ENCODE measurements at places on chromosomes 11 and 22.

DNA sequence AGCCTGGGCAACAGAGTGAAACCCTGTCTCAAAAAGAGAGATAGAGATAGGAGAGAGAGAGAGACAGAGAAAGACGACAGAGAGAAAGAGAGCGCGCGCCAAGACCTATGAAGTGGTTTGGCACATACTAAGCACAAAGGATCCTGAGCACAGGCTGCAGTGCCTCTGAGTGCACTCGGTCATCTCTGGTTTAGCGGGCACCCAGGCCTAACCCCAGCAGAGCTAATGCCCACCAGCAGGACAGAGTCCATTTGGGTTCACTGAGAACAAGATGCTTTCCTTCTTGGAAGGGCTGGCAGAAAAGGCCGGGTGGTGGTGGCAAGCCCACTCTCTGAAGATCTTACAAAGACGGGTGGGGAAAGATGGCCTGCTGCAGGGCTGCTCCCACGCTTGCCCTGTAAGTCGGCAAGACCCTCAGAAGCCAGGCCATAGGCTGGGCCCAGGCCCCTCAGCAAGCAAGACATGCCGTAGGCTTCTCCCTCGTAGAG is 3.3 kb downstream of the SCARF2 start:
- DNase-seq = no peak

GRCh38 chr11:81224396-81224795 is 1509.3 kb downstream of the FAM181B start:
- DNase-seq = no peak

DNA sequence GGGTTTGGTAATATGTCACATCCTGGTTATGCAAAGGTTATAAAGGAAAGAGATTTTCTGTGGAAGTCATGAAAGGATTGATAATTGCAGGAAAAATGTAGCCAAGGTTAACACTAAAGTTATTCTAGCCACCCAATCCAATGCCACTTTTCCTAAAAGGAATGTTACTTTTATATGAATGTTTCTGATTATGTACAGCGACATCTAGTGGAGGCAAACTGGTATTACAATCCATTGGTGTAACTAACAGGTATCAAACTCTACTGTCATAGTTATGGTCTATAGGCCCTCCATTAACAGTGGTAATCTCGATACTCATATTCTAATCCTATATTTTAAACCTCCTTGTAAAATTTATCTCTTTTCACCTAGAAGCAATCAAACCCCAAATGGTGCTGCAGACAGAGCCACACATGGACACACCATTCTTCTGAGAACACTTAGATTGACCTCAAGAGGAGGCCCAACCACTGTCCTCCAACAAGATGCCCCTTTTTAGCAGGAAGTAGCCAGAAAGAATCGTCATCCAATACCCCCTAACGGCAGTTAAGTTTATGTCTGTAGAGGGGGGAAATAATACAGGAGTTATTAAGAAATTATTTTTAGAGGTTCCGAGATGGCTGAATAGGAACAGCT is 74.9 kb upstream of the RAG2 start:
- peak; percentile 61 for DNase-seq

- no peak for DNase-seq
Observed at GRCh38 chr11:35177370-35177769, 38.4 kb downstream of the CD44 start.

- no peak for DNase-seq
Observed at GRCh38 chr11:83181815-83182214, 11.7 kb upstream of the ANKRD42 start.

GRCh38 chr22:24107661-24108060 is 73.6 kb upstream of the SUSD2 start:
- DNase-seq = no peak

GRCh38 chr11:12602421-12602820 is 71.8 kb upstream of the TEAD1 start:
- no peak for DNase-seq

- DNase-seq = no peak
Observed at GRCh38 chr22:31530823-31531195, 34.5 kb downstream of the SFI1 start.

DNA sequence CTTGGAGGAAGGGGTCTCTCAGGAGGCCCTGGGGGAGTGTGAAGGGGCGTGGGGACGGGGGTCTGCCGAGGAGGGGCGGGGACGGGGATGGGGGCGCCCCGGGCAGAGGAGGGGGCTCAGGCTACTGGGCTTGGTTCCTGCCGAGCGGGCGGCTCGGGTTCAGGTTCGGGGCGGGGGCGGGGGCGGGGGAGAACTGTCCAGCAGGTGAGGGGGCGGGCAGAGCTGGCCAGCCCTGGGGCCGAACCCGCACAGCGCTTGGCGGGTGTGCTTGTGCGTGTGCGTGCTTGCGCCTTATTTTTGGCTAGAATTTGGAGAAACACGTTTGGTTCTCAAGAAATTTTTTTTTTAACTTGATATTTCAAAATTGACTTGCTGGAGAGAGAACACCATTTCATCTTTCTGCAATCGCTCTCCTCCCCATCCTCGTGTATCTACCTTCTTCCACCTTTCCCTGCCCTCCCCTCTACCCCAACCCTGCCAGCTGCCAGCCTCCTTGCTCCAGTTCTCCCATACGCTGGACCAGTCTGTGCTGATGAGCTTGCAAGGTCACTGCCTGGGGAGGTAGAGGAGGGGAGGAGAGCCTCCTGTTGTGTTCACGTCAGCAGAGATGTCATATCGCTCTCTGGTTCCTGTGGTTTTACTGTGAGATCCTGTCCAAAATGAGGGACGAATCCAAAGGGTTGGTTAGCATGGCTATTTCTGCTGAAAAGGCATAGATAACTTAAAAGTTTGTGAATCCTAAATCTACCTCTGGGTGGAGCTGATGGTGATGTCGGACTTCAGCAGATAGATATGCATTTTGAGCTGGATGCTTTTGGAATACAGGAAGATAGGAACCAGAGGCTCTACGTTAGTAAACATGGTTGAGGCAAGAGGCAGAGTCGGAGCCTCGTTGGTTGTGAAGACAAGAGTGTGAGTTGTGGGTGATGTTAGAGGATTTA is 668 bp downstream of the MADD start:
- DNase-seq = peak; percentile 23

DNA sequence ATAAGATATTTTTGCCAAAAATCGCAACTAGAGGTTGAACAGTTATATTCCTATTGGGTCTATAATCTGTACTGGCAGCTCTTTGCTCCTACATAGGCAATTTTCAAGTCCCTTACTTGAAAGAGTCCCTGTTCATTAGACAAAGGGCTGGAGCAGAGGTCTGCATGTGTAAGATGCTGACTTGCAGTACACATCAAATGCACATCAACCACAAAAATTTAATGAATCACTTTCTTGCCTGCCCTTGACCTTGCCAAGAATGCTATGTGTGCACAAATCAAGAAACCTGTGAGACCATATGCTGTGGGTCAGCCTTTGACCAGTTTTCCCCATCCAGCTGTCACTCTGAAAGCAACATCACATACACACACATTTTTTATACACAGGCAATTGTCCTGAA is 661.5 kb downstream of the LRRC4C start:
- DNase-seq = no peak

DNA sequence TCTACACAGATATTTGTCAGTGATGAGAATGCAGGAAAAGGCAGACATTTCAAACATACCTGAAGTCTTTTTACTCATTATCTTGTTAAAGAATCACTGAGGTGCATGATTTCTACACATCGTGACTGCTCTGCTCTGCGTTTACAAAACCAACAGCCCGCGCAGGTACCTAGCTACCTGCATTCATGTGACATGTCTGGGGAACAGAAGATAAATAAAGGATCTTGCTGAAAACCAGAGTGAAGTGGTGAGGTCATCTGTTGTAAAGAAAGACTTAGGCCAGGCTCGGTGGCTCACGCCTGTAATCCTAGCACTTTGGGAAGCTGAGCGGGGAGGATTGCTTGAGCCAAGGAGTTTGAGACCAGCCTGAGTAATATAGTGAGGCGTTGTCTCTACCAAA is 15.7 kb downstream of the ASPHD2 start:
- DNase-seq = no peak

Data from inflammatory macrophage (primary cell).